CD4-positive, CD25-positive, alpha-beta regulatory T cell (primary cell): ENCODE measurements at places on chromosomes 4 and X. TPM values are rescaled to one million over a fixed set of nuclear protein-coding genes. Genes with fewer than 3 reads are reported as not detected.

- H3K36me3 ChIP-seq = no peaks in the 10 kb centered on the region
- H3K4me1 ChIP-seq = no peaks in the 10 kb centered on the region
- no peak for DNase-seq
- no peaks in the 10 kb centered on the region for H3K27me3 ChIP-seq
Measured at GRCh38 chr4:27666943-27667342, 806.3 kb downstream of the STIM2 start.

DNA sequence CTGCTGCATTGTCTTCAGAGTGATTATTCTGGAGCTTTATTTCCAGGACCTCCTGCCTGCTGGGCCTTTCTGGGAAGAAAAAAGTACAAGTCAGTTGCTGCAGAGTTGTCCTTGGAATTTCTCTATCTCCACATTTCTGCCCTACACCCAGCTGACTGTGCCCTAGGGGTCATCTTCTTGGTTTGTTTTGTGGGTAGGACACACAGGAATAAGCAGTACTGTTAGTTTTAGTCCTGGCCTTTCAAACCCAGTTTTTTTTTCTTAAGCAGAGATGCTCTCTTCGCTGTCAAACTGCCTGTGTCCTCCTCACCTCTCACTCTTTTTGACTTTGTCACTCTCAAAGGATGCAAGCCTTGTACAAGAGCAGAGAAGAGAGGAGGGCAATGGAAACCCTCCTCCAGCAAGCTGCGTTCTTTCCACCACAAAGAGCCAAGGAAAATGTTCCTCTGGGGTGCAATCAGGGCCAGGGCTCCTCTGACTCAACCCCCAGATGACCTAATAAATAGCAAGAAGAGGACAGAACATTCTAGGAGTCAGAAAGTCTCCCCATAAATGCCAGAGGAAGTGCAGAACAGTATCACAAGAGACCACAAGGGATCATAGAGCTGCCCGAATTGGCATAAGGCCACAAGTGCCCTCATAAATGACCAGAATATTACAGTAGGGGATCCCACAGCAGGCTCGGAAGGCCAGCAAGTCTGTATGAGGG lies 186.2 kb downstream of the RCHY1 start:
- H3K27ac ChIP-seq = no peak overlapping the region
- no peaks in the 10 kb centered on the region for H3K27me3 ChIP-seq
- no peak overlapping the region for H3K4me3 ChIP-seq
- H3K4me1 ChIP-seq = no peaks in the 10 kb centered on the region

The UGT2B10 gene
- total RNA-seq = not detected

The CSAG2 gene
- total RNA-seq = not detected

The MAGEA1 gene
- not detected for total RNA-seq

DNA sequence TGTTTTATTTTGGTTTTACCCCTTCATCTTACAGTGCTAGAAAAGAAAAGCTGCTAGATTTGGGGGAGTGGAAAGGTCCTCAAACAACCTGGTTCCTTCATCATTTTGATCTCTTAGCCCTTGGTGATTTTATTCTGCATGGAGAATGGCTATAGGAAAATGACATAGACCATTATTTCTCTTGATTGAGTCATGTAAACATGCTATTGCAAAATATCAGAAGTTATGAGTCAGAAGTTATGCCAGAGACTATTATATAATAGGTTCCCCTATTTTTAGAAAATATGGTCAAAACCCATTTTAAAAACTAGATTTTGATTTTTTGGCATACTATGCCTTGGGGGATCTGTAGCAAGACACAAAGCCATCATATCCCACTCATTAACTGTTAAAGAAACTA lies 83.7 kb upstream of the FAM9C start:
- H3K27me3 ChIP-seq = no peaks in the 10 kb centered on the region
- peaks cover 16% of the 10 kb centered on the region for H3K4me1 ChIP-seq
- no peak for DNase-seq
- no peak overlapping the region for H3K4me3 ChIP-seq
- no peaks in the 10 kb centered on the region for H3K36me3 ChIP-seq
- H3K27ac ChIP-seq = no peak overlapping the region

The SAGE1 gene
- not detected for total RNA-seq

The POU4F2 gene
- not detected for total RNA-seq

The PTTG2 gene
- 2.0 TPM for total RNA-seq

The KDR gene
- total RNA-seq = not detected

DNA sequence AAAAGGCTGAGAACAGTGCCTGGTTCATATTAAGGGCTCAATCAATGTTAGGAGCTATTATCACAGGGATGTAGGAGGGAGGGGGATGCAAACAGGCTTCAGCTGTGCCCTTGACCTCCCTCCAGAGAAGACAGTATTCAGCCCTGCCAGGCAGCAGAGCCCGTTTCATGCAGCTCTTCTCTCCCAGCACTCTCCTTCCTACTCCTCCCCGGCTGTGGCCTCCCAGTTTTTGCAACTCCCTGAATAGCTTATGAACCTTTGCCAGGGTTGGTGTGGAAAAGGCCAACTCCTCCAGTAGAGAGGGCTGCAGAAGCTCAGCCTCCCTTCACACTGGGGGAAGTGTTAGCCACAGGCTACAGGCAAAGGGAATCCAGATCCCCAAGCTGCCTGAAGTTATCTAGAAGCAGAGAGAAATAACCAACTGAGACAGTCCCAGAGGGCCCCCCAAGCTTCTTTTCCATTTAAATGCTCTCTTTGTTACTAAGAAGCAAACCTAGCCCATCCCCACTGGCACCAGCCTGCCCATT lies 31.7 kb upstream of the APLN start:
- no peaks in the 10 kb centered on the region for H3K27me3 ChIP-seq
- DNase-seq = no peak
- no peak overlapping the region for H3K4me3 ChIP-seq
- no peak overlapping the region for H3K27ac ChIP-seq

The KIAA1210 gene
- total RNA-seq = not detected

DNA sequence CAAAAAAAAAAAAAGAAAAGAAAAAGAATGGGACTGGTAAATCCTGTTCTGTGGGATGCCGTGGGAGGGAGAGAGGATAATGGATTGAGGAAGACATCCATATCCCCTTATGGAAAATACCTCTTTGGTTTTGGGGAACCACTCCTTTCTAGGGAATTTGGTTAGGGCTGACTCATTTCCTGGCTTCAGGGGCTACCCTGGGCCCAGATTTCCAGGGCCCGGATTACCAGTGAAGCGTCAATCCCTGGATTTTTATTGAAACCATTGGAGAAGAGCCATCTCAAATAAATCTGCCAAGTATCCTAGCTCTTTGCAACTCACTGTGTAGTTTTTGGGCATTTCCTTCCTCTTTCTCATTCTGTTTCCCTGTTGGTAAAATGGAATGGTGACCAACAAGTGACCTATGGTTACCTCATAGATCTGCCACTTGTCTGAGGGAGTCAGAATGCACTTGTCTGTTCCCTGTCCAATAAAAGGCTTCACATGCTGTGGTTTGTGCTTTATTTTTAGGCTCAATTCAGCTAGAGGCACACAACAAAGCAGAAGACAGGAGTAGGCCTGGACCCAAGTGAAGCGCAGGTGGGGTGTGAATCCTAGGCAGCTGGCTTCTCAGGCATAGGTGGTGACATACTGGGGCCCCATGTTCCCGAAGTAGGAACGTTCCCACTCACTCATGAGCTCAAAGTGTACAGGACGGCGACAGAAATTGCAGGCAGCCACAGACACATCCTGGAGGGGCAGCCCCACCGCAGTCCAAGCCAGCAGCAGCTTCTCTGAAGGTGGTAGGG lies 8.6 kb downstream of the APEX2 start:
- no peak overlapping the region for H3K4me3 ChIP-seq
- H3K4me1 ChIP-seq = no peaks in the 10 kb centered on the region
- H3K36me3 ChIP-seq = peaks cover 27% of the 10 kb centered on the region
- H3K27me3 ChIP-seq = no peaks in the 10 kb centered on the region

GRCh38 chr4:146095091-146095690 lies 80.3 kb upstream of the LSM6 start:
- H3K4me1 ChIP-seq = no peaks in the 10 kb centered on the region
- no peaks in the 10 kb centered on the region for H3K27me3 ChIP-seq
- H3K4me3 ChIP-seq = no peak overlapping the region
- H3K36me3 ChIP-seq = no peaks in the 10 kb centered on the region
- no peak overlapping the region for H3K27ac ChIP-seq

The NSG1 gene
- total RNA-seq = 0.62 TPM

DNA sequence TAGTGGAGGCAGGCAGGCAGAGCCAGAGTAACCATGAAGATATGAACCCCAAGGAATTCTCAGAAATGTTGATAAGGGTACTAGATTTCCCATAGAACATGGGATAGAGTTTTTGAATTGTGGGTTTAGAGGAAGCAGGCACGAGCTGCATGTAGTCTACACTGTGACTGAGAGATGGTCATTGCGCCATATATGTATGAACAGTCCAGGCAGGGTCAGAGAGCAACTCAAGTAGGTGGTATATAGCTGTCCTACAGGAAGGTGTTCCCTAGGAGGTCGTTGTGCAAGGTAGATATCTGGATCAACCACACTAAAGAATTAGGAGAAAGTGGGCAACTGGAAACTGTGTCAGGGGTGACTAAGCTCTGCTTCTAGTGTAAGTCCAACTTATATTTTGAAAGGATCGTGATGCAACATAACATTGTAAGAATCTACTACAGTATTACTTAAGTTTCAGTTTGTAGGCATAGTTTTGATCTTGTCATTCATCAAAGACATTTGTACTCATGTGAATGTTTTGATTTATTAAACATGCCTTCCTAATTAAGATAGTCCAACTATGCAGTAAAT lies 94.6 kb downstream of the HPGD start:
- DNase-seq = no peak
- H3K27ac ChIP-seq = no peak overlapping the region
- H3K36me3 ChIP-seq = no peaks in the 10 kb centered on the region

GRCh38 chr4:186088523-186088922 lies 16.0 kb upstream of the FAM149A start:
- no peaks in the 10 kb centered on the region for H3K4me1 ChIP-seq
- H3K4me3 ChIP-seq = no peak overlapping the region
- DNase-seq = no peak
- H3K27me3 ChIP-seq = no peaks in the 10 kb centered on the region
- H3K36me3 ChIP-seq = no peaks in the 10 kb centered on the region

- no peak overlapping the region for H3K27ac ChIP-seq
- H3K4me3 ChIP-seq = no peak overlapping the region
- DNase-seq = no peak
Measured at GRCh38 chrX:152960115-152960514, 33.8 kb downstream of the PNMA5 start.

DNA sequence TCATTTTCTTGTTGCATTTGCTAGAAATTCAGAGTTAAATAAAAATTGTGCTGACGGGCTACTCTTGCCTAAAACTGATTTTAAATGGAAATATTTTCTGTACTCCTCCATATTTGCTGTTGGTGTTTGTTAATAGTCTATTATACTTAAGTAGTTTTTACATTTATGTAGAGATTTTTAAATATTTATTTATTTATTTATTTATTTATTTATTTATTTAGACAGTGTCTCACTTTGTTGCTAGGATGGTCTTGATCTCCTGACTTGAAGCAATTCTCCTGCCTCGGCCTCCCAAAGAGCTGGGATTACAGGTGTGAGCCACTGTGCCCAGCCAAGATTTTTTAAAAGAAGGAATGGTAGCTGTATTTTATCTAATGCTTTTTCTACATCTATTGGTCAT lies 68.1 kb downstream of the TMEM164 start:
- H3K4me3 ChIP-seq = no peak overlapping the region
- peaks cover 18% of the 10 kb centered on the region for H3K36me3 ChIP-seq
- H3K4me1 ChIP-seq = no peaks in the 10 kb centered on the region
- no peak overlapping the region for H3K27ac ChIP-seq
- no peak for DNase-seq
- H3K27me3 ChIP-seq = no peaks in the 10 kb centered on the region

DNA sequence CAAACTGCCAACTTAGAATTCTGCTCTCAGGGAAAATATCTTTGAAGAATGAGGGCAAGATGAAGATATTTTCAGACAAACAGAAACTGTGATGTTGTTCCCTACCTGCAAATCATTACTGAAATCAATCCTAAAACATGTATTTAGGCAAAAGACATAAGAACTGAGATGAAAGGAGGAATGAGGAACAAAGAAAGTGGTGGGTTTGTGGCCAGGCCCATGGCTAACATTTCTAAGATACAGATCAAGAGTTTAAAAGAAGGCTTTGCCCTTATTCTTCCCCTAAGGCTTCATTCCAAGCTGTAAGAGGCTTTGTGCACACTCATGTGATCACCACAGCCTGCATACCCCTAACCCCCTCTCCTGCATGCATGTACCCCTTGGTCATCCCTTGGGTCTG lies 46.5 kb downstream of the ADGRG2 start:
- H3K36me3 ChIP-seq = no peaks in the 10 kb centered on the region

DNA sequence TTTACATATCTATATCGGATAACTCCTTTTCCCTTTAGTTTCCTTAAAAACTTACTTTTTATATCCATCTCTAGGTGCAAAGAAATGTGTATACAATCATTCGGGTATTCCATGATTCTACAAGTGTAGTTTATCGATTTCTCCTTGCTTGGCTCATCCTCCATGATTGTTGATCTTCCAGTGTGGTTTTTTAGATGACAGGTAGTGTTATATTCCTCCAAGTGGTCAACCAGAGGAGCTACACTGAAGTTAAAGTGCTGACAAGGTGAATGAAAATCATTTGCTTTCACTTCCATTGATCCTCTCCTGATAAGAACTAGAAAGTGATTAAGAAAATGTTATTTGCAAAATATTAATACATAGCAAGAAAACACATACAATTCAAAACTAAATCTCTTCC lies 38.5 kb downstream of the TMEM156 start:
- H3K4me1 ChIP-seq = no peaks in the 10 kb centered on the region
- H3K27ac ChIP-seq = no peak overlapping the region
- peak; percentile 29 for DNase-seq
- H3K27me3 ChIP-seq = no peaks in the 10 kb centered on the region

DNA sequence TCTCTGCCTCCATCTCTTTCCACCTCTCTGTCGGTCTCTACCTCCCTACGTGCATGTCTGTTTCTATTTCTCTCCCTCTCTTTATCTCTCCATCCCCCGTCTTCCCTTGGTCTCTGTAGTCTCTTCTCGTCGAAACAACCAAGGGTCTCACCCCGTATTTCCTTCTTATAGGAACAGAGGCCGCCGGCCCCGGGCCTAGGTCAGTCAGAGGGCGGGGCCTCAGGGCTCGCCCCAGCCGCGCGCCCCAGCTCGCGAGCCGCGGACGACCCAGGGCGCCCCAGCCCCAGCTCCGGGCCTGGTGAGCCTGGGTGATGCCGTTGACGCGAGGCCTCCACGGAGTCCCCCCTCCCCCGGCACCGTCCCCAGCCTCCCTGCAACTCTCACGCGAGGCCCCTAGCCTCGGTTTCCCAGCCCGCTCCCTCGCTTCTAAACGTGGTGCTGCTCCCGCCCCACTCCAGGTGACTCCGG lies 6.6 kb downstream of the TIMM17B start:
- peaks cover 6% of the 10 kb centered on the region for H3K4me1 ChIP-seq
- no peak for DNase-seq
- H3K27me3 ChIP-seq = no peaks in the 10 kb centered on the region
- H3K27ac ChIP-seq = peak overlapping the region; percentile 65

GRCh38 chr4:3299976-3300671 lies 7.3 kb downstream of the RGS12 start:
- H3K4me3 ChIP-seq = no peak overlapping the region
- H3K27ac ChIP-seq = no peak overlapping the region
- no peaks in the 10 kb centered on the region for H3K27me3 ChIP-seq
- H3K4me1 ChIP-seq = peaks cover 42% of the 10 kb centered on the region

- H3K27ac ChIP-seq = no peak overlapping the region
- H3K36me3 ChIP-seq = no peaks in the 10 kb centered on the region
- DNase-seq = no peak
- no peak overlapping the region for H3K4me3 ChIP-seq
Measured at GRCh38 chr4:34486461-34487363, 1757.6 kb downstream of the ARAP2 start.

The SCML2 gene
- total RNA-seq = 0.22 TPM
